NCI-H1417 (cell line): ENCODE measurements at places on chromosomes 1 and 21.

- DNase-seq = peak; percentile 61
These were observed 102.0 kb upstream of the ARHGEF16 start for GRCh38 chr1:3352299-3352951.

DNA sequence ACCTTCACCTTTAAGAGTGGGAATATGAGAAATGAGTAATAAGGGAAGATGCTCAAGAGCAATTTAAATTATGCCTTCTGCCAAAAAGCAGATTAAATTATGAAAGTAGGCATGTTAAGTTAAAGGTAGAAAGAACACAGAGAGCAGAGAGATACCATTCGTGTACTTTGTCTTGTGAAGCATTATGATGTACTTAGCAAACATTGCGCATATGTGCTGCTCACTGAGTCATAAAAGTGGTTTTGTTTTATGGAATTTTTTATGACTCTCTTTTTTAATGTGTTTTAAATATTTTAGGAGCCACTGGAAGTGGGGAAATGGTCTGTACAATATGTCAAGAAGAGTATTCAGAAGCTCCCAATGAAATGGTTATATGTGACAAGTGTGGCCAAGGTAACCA lies 35.3 kb downstream of the MTF2 start:
- DNase-seq = no peak

DNA sequence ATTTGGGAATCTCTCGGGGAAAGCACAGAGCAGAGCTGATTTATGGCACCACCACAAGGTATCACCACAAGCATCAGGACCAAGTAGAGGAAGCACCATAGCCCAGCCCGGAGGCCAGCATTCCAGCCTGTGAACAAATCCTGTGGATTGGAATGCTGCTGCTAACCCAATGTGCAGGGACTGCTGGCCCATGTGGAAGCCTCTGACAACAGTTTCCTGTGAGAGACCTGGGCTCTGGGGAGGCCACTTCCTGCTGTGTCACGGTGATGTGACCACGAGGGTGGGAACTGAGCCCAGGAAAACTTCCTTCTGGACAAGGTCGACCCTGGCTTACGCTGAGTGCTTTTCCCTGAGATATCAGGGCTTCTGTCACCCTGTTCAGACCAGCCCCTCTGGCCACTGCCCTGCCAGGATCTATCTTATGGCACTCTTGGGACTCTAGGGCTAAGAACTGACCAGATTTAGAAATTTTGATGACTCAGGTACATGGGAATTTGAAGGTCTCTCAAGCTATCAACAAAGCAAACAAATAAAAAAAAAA lies 88.3 kb upstream of the NGF start:
- no peak for DNase-seq

DNA sequence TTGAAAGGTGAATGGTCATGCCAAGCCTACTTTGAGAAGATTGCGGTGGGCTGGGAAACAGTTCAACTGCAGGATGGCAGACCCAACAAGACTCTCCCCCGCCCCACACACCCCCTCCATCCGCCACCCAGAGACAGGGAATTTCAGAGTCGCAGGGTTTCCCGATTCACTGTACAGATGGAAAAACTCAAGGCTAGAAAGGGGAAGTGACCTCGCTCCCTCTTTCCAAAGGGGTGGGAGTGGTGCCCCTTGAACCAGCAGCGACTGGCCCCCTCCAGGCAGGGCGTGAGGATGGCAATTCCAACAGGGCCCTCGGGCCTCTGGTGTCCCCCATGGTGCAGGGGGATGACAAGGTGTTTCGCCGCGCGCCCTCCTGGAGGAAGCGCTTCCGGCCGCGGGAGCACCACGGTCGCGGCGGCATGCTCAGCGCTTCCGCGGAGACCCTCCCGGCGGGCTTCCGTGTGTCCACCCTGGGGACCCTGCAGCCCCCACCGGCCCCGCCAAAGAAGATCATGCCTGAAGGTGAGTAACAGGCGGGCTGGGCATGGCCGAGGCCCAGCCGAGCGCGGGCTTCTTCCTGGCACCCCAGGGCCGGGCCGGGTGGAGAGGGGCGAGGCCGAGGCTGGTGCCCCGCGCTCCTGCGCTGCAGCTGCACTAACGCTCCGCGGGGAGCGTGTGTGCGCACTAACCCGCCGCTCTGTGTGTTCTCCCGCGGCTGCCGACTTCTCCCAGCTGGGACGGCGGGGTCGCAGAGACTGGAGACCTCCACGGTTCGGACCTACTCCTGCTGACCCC lies 10.4 kb downstream of the MYOG start:
- no peak for DNase-seq

GRCh38 chr1:160993544-160994193 lies 27.3 kb downstream of the F11R start:
- peak; percentile 17 for DNase-seq

DNA sequence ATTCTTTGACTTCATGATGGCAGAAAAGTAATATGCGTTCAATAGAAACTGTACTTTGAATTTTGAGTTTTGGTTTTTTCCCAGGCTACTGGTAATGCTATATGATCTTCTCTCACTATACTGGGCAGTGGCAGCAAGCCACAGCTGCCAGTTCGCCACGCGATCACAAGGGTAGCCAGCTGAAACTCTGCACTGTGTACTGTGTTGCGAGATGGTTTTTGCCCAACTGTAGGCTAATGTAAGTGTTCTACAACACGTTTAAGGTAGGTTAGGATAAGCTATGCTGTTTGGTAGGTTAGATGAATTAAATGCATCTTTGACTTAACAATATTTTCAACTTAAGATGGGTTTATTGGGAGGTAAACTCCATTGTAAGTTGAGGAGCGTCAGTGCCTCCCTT lies 123.1 kb downstream of the NRDC start:
- DNase-seq = no peak

- no peak for DNase-seq
These were observed 133.4 kb upstream of the ERG start for GRCh38 chr21:38631676-38632075.

GRCh38 chr1:37509181-37509580 lies 5.4 kb downstream of the MEAF6 start:
- no peak for DNase-seq

DNA sequence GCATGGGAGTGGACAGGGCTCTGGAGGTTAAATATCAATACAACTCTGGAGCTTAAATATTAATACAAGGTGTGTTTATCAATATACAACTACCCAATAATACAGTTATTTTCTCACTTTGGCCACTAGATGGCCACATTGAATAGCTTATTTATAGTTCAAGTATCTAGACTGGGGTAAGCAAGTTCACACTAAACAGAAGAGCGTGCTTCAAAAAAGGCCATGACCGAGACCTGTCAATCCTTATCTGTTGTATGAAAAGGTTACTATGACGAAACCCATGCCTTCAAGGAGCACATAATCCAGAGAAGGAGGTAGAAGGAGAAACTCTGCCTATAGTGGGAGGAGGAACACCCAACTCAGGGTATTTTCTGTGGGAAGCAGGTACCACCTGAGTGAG lies 29.1 kb downstream of the CHML start:
- peak; percentile 18 for DNase-seq

- no peak for DNase-seq
These were observed 177.6 kb upstream of the OLFM3 start for GRCh38 chr1:102174259-102174863.

- no peak for DNase-seq
These were observed 177.9 kb downstream of the IGSF21 start for GRCh38 chr1:18285538-18285924.

DNA sequence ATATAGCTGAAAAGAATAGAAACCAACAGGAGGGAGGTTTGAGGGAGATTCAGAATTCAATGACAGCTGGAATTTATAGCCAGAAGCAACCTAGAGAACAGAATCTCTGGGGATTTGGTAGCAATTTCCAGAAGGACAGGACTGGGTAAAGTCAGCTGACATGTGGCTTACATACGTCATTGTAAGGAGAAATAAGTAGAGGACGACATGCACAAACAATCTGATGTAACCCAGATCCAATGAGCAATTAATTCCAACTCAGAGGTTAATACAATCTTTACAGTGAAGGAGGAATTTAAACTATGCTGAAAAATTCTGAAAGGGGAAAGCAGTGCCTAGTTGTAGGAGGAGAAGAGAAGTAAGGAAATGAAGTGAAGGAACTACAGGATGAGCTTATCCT lies 383.9 kb downstream of the PTBP2 start:
- no peak for DNase-seq

DNA sequence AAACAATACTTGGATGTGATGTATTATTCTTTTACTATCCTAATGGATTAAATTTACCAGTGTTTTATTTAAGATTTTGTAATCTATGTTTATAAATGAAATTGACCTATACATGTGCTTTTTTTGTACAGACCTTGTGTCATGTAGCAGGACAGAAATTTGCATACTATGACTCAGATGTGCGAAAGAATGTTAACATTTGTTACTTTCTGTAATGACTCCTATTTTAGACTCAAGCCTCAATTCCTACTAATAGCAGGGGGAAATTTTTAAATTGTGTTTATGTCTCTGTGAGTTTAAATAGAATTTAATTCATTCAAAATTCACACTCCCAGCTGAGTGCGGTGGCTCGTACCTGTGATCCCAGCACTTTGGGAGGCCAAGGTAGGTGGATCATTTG lies 21.8 kb upstream of the RIMKLA start:
- no peak for DNase-seq

GRCh38 chr1:13749543-13750341 lies 49.8 kb downstream of the PRDM2 start:
- DNase-seq = peak; percentile 82
